ENCODE measurements at places on chromosomes 6 and 20. TPM values are rescaled to one million over a fixed set of nuclear protein-coding genes. Genes with fewer than 3 reads are reported as not detected.

DNA sequence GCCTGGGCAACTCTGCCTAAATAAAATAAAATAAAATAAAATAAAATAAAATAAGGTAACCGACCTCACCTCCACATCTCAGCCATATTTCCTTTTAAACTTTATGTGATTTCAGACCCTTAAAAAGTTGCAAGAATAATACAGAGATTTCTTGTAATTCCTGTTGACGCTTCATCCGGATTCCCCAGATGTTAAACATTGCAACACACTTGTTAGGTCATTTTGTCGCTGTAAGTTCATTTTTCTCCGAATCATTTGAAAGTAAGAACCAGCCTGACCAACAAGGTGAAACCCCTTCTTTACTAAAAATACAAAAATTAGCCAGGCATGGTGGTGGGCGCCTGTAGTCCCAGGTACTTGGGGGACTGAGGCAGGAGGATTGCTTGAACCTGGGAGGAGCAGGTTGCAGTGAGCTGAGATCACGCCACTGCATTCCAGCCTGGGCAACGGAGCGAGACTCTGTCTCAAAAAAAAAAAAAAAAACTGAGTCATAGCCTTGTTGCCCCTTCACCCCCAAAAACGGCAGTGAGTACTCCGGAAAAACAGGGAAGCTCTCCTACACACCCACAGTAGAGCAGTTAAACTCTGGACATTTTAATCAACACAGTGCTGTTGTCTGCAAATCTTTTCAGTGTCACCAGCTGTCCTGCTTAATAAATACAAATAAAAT lies 5.9 kb downstream of the PYGB start:
- DNase-seq = no peak

DNA sequence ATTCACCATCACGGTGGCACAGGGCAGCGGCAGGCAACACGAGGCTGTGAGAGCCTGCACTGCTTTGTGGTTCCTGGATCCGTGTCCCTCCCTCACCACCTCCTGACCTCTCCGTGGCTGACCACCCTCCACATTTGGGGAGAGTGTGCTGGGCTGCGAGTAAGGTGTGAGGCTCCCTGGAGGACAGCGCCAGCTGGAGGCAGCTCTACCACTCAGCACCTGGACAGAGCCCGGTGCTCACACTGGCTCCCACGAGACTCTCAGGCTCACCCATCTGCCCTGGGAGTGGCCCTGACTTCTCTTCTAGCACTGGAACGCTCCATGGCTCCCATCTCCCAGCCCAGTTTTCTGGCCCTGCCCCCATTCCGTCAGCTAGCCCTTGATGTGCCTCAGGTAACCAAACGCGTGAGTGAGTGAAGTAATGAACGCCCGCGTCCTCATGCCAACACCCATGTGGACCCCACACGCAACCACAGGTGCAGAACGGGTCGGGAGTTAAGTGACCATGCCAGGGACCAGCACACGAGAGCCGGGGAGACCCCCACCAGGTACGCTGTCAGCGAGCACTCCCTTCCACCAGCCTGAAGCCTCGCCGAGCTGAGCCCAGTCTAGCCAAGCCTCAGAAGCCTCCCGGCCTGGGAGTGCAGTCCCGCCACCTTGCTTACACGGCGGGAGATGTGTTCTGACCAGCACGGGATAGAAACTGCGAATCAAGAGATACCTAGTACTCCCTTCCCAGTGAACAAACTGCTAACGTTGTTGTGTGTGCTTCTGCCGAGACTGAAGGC lies 137.2 kb downstream of the WDR27 start:
- DNase-seq = no peak

GRCh38 chr20:45946149-45946970 lies 11.9 kb downstream of the PCIF1 start:
- DNase-seq = no peak

- DNase-seq = no peak
Measured at GRCh38 chr6:153167907-153168306, 36.8 kb upstream of the RGS17 start.

DNA sequence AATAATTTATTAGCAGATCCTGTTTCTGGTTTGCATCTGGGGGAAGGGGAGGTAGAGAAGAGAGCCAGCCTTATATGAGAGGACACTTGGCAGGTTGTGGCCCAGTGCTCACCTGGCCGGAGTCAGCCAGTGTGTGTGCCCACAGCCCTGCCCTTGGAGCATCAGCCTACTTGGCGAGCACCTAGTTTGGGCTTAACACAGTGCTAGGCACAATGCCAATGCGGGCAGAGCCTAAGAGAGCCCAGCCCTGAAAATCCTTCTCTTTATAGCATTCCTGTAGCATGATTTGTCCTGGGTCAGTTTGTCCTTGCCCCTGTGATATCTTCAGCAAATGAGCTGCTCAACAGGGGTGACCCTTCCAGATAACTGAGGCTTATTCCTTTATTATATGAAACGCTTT lies 73.0 kb downstream of the SLX4IP start:
- no peak for DNase-seq

GRCh38 chr6:46014046-46014445 lies 1.6 kb downstream of the CLIC5 start:
- no peak for DNase-seq

GRCh38 chr6:74177506-74177905 lies 481.5 kb downstream of the CD109 start:
- DNase-seq = no peak

GRCh38 chr6:148818939-148819575 lies 72.2 kb downstream of the UST start:
- no peak for DNase-seq

GRCh38 chr20:18254615-18255014 lies 33.7 kb upstream of the ZNF133 start:
- no peak for DNase-seq

DNA sequence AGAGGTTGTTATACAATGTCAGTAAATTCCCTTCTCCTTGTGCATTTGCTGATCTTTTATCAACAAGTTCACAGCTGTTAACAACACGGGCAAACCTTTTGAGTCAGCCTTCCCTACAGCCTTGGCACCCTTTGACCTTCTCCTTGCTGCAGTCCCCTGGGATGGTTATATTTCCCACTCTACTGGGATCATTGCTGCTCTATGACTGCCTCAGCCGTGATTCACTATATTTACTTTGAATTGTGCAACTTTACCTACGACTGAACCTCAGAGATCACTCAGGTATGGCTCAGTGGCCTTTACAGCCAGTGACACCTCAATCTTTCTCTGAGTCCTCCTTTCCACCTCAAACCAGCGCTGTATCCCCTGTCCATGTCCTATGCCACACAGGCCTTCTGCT lies 1293.3 kb downstream of the EPHA7 start:
- DNase-seq = no peak

GRCh38 chr6:121285041-121285440 lies 49.2 kb downstream of the TBC1D32 start:
- no peak for DNase-seq

DNA sequence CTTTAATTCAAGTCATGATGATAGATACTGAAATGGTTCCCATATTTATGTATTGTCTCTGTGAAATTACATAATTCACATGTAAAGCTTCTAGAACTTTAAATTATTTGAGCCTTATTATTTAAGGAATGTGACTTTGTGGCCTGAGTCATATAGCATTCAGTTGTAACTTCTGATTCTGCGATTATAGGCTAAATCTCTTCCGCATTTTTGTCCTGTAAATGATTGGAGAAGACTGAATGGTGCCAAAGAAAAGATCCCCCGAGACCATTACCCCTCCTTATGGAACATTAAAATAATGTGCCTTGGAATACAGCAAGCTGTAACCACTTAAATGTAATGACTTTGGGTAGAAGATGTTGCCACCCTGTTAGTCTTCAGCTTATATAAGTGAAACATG lies 63.3 kb upstream of the MAP7 start:
- no peak for DNase-seq

GRCh38 chr6:168189200-168190013 lies 110.4 kb upstream of the FRMD1 start:
- DNase-seq = no peak

GRCh38 chr6:11055127-11055627 lies 11.1 kb upstream of the ELOVL2 start:
- no peak for DNase-seq

DNA sequence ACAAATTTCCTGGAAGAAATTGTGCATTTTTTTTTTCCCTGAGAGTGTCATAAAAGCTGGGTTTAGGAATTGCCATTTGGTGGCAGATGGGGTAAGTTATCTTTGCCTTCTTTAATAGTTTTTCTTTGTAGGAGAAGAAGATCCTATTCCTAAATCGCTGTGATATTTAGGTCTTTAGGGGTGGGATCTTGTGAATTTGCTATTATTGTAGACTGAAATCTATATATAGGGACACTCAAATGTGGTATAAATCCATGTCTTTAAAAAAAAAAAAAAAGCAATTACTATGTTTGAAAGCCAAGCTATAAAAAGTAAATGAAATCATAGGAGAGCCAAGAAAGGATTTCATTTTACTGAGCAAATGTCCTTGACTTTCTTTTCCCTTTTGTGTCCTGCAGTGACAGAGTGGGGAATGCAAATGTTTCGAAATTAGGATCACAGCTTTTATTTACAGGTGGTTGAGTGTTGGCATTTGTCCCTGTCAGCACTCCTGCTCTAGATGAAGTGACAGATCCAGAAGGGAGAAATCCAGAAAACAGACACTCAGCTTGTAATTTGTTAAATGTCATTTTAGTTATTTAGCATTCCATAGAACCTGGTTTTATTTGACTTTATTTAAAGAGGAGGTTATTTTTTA lies 29.4 kb downstream of the TIAM2 start:
- DNase-seq = no peak

DNA sequence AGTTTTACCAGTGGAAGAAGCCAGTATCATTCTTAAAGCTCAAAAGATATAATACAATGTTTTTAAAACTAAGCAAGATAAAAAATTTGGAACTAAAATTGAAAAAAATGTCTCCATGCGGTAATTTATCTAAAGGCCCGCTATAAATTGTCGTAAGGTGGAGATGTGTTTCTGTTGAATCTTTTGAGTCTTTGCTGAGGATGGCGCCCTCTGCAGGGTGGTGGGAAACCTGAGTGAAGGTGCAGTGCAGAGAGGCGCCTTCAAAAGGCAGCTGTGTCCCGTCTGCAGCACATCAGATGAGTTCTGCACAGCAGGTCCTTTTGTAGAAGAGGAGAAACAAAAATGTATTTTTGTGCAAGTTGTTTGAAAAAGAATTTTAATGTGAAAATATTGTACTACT lies 29.4 kb upstream of the KIF25 start:
- no peak for DNase-seq

GRCh38 chr6:2623295-2623694 lies 127.4 kb downstream of the MYLK4 start:
- no peak for DNase-seq

GRCh38 chr6:143400258-143401067 lies 50.0 kb downstream of the ADAT2 start:
- DNase-seq = peak; percentile 23

DNA sequence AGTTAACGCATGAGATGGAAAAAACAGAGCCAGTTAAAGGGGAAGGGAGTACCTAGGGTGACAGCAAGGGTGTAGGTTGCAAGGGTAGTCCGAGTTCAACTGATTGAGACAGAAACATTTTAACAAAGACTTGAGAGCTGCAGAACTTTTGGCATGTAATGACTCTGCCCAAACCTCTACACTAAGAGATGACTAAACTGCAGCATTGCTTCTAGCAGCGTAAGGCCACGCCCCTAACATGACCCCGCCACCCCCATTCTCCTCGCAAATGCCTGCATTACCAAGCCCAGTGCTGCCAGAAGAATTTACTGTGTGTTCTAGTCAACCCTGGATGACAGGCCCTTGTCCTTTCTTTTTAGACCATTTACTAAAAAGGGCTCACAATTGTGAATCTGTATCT lies 6.3 kb upstream of the HINT3 start:
- no peak for DNase-seq

GRCh38 chr6:143842461-143842901 lies 657 bp upstream of the LTV1 start:
- DNase-seq = no peak

DNA sequence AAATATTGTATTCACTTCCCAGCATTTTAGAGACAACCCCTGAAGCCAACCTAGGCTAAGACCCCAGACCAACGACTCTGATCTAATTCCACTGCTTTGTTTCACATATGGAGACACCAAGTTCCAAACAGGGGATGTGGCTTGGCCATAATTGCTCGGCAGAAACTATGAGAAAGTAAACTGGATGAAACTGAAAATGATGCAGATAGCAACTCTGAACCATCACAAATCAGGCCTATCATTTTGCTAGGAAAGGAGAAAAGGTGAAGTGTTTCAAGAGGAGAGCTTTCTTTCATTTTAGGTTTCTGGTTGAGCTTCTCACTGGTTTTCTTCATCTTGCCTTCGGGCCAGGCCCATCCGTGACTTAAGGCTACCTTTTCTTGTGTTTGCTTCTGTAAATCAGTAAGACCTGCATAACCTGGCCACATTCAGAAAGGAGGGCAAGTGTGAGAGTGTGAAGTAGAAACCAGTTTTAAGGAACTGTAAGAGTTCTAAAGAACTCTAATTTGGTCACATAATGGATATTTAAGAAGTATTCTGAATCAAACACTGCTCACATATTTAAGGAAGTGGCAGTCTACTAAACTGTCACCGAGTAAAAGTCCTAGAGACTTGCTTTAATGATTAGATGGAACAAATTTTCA lies 105.8 kb downstream of the BACH2 start:
- DNase-seq = no peak

DNA sequence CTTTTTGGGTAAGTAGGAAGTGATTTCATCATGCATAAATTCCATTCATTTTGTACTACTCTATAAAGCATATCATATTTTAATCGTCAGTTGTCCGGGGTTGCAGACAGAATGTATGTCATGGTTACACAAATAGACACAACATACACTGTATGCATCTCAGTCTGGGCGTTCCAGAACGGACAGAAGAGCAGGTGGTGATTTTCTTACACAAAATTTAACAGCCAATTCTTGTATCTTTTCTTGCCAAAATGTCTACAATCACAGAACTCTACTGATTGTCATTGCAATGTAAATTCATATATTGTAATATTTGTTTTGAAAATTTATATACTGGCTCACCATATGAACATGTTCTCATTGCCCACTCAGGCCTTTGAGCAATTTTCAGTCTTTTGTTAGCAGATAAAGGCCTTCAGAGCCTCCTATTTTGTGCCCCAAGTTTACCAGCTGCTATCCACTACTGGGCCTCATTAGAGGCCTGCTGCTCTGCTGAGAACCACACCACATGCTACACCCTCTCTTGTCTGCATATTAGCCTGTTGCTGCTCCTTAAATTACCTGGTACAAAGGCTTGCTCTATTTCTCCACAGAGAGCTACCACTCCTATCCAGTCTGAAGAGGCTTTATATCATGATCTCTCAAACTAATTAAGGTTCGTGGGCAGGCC lies 61.5 kb downstream of the PRDM13 start:
- DNase-seq = no peak

VSTM2L gene
- 246 TPM for polyA plus RNA-seq

VAPB gene
- polyA plus RNA-seq = 55.4 TPM

OTOR gene
- 0.20 TPM for polyA plus RNA-seq

LPA gene
- 1.3 TPM for polyA plus RNA-seq

TRIM31 gene
- polyA plus RNA-seq = not detected

TBX18 gene
- polyA plus RNA-seq = 11.3 TPM

TREML1 gene
- 1.9 TPM for polyA plus RNA-seq

ID4 gene
- 194 TPM for polyA plus RNA-seq

LRRC73 gene
- 8.2 TPM for polyA plus RNA-seq

All from spinal cord (tissue), 10 donors.